ENCODE measurements at places on chromosomes 2 and 18. TPM values are rescaled to one million over a fixed set of nuclear protein-coding genes. Genes with fewer than 3 reads are reported as not detected.

DNA sequence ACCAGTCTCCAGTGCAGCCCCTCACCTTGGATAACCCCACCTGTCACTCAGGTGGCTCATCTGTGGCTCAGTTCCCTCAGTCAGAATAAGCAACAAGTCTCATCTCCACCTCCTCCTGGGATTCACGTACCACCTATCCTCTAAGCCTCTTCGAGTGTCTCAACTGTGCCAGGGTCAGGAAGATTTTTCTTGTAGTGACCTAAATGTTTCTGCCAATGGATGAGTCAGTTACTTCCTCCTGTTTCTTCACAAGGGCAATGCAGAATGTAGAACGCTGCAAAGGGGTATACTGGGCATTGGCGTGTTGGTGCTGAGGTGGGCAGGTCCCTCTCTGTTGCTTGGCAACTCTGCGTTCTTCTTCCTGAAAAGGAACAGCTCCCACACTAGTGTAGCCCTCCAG is 213.3 kb upstream of the CXCR4 start:
- no peak for DNase-seq

The DCC gene
- polyA plus RNA-seq, result not detected

The G6PC2 gene
- not detected for polyA plus RNA-seq

GRCh38 chr2:122007577-122007976 is 252.1 kb downstream of the TSN start:
- DNase-seq, result no peak

GRCh38 chr2:219249203-219249980 is 3.7 kb upstream of the TUBA4B start:
- peak; percentile 93 for DNase-seq

- no peak for DNase-seq
Observed at GRCh38 chr18:12317664-12318333, 9.8 kb downstream of the TUBB6 start.

- DNase-seq, result no peak
Observed at GRCh38 chr18:47745227-47745626, 185.2 kb downstream of the SMAD2 start.

DNA sequence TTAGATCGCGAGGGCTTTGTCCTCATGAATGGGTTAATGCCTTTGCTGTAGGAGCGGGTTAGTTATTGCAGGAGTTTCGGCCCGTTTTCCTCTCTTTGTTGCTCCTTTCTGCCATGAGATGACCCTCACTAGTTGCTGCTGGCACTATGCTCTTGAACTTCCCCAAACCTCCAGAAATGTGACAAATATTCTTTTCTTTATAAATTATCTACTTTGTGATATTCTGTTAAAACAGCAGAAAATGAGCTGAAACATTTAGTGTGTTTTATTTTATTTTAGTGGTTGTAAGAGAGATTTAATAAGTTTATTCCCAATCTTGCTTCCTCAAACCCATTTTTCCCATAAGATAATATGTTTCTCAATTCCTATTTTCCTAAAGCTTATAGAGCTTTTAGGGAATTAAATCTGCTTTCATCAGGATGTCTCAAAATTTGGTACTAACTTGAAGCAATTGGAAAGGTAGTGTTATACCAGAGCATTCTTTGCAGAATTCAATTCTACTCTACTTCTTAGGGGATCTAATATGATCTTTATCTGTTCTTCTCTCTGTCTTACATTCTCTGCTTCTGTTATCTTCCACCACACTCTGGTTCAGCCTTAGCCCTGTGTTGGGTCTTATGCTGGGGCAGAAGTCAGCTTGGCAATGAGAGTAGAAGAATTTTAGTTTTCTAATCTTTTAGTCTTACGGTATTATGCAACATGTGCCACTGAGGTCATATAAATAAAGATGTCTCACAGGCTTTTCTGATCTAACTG is 23.1 kb downstream of the DDX1 start:
- DNase-seq, result no peak

The ERBB4 gene
- not detected for polyA plus RNA-seq

DNA sequence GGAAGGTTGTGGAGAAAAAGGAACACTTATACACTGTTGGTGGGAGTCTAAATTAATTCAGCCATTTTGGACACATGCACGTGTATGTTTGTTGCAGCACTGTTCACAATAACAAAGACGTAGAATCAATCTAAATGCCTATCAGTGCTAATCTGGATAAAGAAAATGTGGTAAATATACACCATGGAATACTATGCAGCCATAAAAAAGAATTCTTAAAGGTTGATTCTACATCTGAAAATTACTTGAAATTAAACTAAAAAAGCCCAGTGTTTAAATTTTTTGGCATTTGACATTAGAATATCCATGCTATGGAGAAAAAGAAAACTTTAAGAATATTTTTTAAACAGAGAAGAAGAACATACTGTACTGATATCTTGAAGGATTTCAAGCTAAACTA is 84.0 kb downstream of the BMPR2 start:
- DNase-seq, result no peak

All from A549 (cell line).